Endodermal cell (in vitro differentiated cells): ENCODE measurements at places on chromosomes 1 and 21. TPM values are rescaled to one million over a fixed set of nuclear protein-coding genes. Genes with fewer than 3 reads are reported as not detected.

Gene RGS13
- total RNA-seq, result not detected in 2 replicates

Gene CCDC190
- 0.09 TPM in 1 of 2 replicates, not detected in the other for total RNA-seq

Gene MLLT11
- total RNA-seq, result 16.8 to 19.2 TPM (median 18.7 TPM) in 3 replicates

Gene UCK2
- 61.9 and 65.8 TPM in 2 replicates for total RNA-seq

Gene PBX1
- total RNA-seq, result 43.4 to 69.4 TPM (median 59.9 TPM) in 3 replicates

Gene SEMA4A
- 7.4 and 10.3 TPM in 2 replicates for total RNA-seq

Gene AMY1B
- not detected in 2 replicates for total RNA-seq

Gene SEC16B
- 1.5 to 2.3 TPM (median 1.7 TPM) in 3 replicates for total RNA-seq

Gene HORMAD1
- not detected in 3 replicates for total RNA-seq

Gene DAB1
- 26.9 to 32.0 TPM (median 30.4 TPM) in 3 replicates for total RNA-seq

Gene SETDB1
- total RNA-seq, result 65.6 and 73.5 TPM in 2 replicates

Gene MATN1
- total RNA-seq, result 1.2 TPM in 1 of 3 replicates, not detected in the others

Gene LYST
- total RNA-seq, result 1.8 and 2.5 TPM in 2 replicates

Gene ACTL8
- total RNA-seq, result 0.25 TPM in 1 of 2 replicates, not detected in the other

Gene RIPK4
- 8.3 and 8.4 TPM in 2 replicates for total RNA-seq

Gene L1TD1
- 66.4 to 71.0 TPM (median 66.7 TPM) in 3 replicates for total RNA-seq

Gene NPPA
- total RNA-seq, result not detected in 2 replicates

Gene OR2T2
- total RNA-seq, result not detected in 3 replicates

Gene LGR6
- 1.5 and 2.0 TPM in 2 replicates for total RNA-seq

Gene DNALI1
- total RNA-seq, result 39.5 to 43.9 TPM (median 43.0 TPM) in 3 replicates

Gene CRABP2
- 752 to 809 TPM (median 780 TPM) in 3 replicates for total RNA-seq

Gene PINK1
- 20.6 to 26.3 TPM (median 26.3 TPM) in 3 replicates for total RNA-seq

Gene SLC16A4
- 0.55 and 0.68 TPM in 2 replicates for total RNA-seq

Gene MUL1
- total RNA-seq, result 9.8 to 16.4 TPM (median 15.6 TPM) in 3 replicates

Gene PLA2G2F
- total RNA-seq, result not detected in 3 replicates

Gene ZYG11B
- 22.7 and 24.8 TPM in 2 replicates for total RNA-seq

Gene LCE3E
- not detected in 3 replicates for total RNA-seq

Gene IL10
- not detected in 3 replicates for total RNA-seq

Gene SLC9C2
- total RNA-seq, result 1.1 TPM in 1 of 3 replicates, not detected in the others

Gene CR2
- 0.48 and 0.52 TPM in 2 replicates for total RNA-seq

Gene MYBPH
- not detected in 3 replicates for total RNA-seq

Gene TENT5C
- 0.99 and 1.0 TPM in 2 replicates for total RNA-seq

Gene UBASH3A
- not detected in 2 replicates for total RNA-seq

Gene AGT
- total RNA-seq, result not detected in 3 replicates

Gene FAM167B
- 2.0 to 3.9 TPM (median 2.9 TPM) in 3 replicates for total RNA-seq

Gene CFAP107
- not detected in 3 replicates for total RNA-seq

Gene KRTAP21-2
- not detected in 3 replicates for total RNA-seq

Gene S100PBP
- 95.1 to 122 TPM (median 112 TPM) in 3 replicates for total RNA-seq

Gene PDE9A
- 50.2 to 62.4 TPM (median 62.4 TPM) in 3 replicates for total RNA-seq

Gene ZBTB37
- 22.3 to 24.2 TPM (median 24.1 TPM) in 3 replicates for total RNA-seq

Gene AK4
- 139 and 155 TPM in 2 replicates for total RNA-seq

Gene CCDC27
- not detected in 3 replicates for total RNA-seq

Gene GJC2
- total RNA-seq, result 0.47 and 0.53 TPM in 2 replicates
